CD8-positive, alpha-beta memory T cell (primary cell): ENCODE measurements at places on chromosomes 3 and 15.

- no peaks in the 10 kb centered on the region for H3K27me3 ChIP-seq
- H3K36me3 ChIP-seq = no peaks in the 10 kb centered on the region
- no peaks in the 10 kb centered on the region for H3K4me1 ChIP-seq
- H3K4me3 ChIP-seq = no peak overlapping the region
Measured at GRCh38 chr3:72573051-72573450, 275.2 kb downstream of the SHQ1 start.

- H3K4me1 ChIP-seq = peaks cover 8% of the 10 kb centered on the region
- H3K27me3 ChIP-seq = no peaks in the 10 kb centered on the region
- no peak overlapping the region for H3K4me3 ChIP-seq
- H3K27ac ChIP-seq = no peak overlapping the region
Measured at GRCh38 chr3:157099326-157100095, 60.4 kb downstream of the CCNL1 start.

GRCh38 chr15:31265871-31266711 is 60.5 kb upstream of the KLF13 start:
- peak overlapping the region; percentile 46 for H3K27ac ChIP-seq
- no peaks in the 10 kb centered on the region for H3K27me3 ChIP-seq
- DNase-seq = peak; percentile 87
- no peaks in the 10 kb centered on the region for H3K36me3 ChIP-seq

- H3K4me3 ChIP-seq = no peak overlapping the region
- no peak for DNase-seq
- H3K36me3 ChIP-seq = no peaks in the 10 kb centered on the region
- H3K27me3 ChIP-seq = no peaks in the 10 kb centered on the region
Measured at GRCh38 chr3:9222049-9222448, 27.4 kb downstream of the SRGAP3 start.

DNA sequence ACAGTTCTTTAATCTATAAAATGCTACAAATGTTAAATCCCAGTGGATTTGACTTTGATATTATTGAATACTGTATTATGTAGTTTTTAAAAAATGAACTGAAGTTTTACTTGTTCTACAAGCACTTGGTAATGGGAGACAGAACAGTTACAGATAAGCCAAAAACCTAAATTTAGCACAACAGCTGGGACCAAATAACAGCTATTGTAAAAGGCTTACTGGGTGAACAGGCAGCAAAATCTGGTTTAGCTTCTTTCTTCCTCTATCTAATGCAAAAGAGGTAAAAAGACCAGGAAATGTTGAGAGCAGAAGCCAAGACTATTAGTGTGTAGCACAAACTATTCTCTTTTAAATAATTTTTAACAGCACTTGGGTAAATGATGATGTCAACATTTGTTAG is 1.6 kb upstream of the ATOSA start:
- peaks cover 40% of the 10 kb centered on the region for H3K4me1 ChIP-seq
- H3K36me3 ChIP-seq = no peaks in the 10 kb centered on the region
- no peak for DNase-seq
- H3K27me3 ChIP-seq = no peaks in the 10 kb centered on the region

DNA sequence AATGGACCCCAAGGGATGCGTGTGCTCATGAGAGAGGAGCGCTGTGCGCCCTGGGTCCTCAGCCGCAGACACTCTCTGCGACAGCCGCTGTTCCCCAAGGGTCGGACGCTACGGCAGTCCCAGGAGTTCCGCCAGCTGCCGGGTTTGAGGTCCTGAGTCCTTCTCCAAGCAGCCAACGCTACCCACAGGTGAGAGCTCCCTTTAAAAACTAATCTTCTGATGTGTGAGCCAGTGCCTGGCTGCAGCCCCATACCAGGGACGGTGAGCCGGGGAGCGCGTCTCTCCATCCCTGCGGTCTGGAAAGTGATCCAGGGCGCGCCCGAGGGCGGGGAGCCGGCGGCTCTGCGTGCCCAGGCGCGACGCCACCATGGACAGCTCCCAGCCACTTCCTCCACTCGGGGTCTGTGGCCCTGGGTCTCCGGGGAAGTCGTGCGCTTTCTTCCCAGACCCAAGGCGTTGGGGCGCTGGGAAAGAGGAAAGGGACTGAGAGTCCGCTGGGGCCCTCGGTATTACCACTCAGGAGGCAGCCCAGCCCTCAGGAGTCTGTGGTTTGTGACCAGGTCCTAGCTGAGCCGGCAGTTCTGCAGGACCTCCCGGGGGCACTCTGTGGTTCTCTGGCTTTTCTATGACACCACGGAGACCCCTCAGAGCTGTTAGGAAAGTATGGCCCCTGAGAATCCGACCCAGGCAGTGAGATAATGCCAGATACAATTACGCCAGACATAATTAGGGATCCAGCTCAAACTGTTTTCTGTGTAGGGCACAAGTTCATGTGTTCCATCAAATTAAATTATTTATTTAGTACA is 1.4 kb downstream of the CEMIP start:
- peaks cover 24% of the 10 kb centered on the region for H3K27me3 ChIP-seq
- no peaks in the 10 kb centered on the region for H3K36me3 ChIP-seq
- H3K4me1 ChIP-seq = no peaks in the 10 kb centered on the region
- H3K4me3 ChIP-seq = no peak overlapping the region
- H3K27ac ChIP-seq = no peak overlapping the region

DNA sequence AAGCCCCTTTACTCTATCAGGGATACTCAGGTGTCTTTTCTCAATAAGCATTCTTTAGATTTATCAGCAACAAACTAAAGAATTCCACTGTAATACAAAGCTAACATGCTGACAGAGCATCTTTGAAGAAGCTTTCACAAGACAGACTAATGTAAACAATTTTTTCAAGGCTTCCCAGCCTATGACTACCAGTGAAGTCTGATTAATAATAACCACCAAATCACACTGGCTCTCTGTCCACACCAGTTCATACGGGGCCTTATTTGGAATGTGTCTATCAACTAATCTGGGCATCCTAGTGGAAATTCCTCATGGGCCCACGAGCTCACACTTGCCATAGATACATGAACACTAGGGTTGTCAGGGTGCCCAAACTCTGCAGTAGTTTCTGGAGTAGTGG is 84.5 kb downstream of the EFL1 start:
- no peaks in the 10 kb centered on the region for H3K4me1 ChIP-seq
- no peak overlapping the region for H3K4me3 ChIP-seq
- H3K27me3 ChIP-seq = no peaks in the 10 kb centered on the region
- DNase-seq = no peak
- H3K36me3 ChIP-seq = no peaks in the 10 kb centered on the region

- H3K36me3 ChIP-seq = peaks cover 34% of the 10 kb centered on the region
- H3K4me3 ChIP-seq = no peak overlapping the region
- no peaks in the 10 kb centered on the region for H3K4me1 ChIP-seq
Measured at GRCh38 chr3:171088964-171089754, 62.6 kb upstream of the SLC2A2 start.

- DNase-seq = no peak
- H3K4me1 ChIP-seq = no peaks in the 10 kb centered on the region
- no peaks in the 10 kb centered on the region for H3K27me3 ChIP-seq
- H3K4me3 ChIP-seq = no peak overlapping the region
Measured at GRCh38 chr3:177571271-177571943, 374.1 kb upstream of the TBL1XR1 start.

DNA sequence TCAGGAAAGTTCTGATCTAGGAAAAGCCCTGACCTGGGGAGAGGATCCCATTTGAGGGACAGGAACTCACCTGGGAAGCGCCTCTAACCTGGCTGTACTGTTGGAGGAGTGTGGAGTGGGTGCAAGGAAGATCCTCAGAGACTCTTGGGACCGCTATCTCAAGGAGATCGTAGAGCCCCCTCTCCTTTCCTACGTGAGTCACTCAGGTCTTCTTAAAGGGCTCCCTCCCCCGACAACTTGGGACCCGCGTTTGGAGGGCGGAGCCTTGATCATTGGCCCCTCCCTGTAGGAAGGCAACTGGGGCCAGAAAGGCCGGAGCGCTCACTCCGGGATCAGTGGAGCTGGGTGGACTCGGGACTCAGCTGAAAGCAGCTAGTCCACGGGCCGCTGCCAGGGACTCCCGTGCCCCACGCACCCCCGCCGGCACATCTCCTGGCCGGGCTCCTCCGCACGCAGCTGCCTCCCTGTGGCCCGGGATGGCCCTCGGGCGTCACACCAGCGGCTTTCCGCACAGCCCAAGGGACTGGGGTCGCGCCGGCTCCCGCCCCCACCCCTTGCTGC is 520 bp downstream of the SLC26A6 start:
- peaks cover 18% of the 10 kb centered on the region for H3K4me1 ChIP-seq
- no peak for DNase-seq
- H3K27me3 ChIP-seq = no peaks in the 10 kb centered on the region
- peak overlapping the region; percentile 71 for H3K4me3 ChIP-seq

DNA sequence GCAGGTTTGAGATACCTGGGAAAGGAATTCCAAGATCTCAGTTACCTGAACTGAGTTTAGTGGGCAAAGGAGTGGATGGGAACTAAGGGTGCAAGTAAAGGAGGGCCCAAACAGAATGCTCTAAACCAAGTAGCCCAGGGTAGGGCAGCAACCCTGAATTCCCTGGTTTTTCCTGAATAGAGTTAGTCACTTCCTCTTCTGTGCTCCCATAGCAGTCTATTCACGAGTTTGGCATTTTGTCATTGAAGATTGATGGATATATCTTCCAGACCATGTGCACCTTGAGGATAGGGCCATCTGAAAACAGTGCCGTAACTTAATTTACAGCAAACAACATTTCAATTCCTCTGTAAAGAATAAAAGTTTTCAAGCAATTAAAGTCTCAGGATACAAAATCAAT is 18.5 kb upstream of the PTX3 start:
- H3K27me3 ChIP-seq = no peaks in the 10 kb centered on the region
- no peaks in the 10 kb centered on the region for H3K4me1 ChIP-seq
- no peaks in the 10 kb centered on the region for H3K36me3 ChIP-seq
- no peak overlapping the region for H3K4me3 ChIP-seq

DNA sequence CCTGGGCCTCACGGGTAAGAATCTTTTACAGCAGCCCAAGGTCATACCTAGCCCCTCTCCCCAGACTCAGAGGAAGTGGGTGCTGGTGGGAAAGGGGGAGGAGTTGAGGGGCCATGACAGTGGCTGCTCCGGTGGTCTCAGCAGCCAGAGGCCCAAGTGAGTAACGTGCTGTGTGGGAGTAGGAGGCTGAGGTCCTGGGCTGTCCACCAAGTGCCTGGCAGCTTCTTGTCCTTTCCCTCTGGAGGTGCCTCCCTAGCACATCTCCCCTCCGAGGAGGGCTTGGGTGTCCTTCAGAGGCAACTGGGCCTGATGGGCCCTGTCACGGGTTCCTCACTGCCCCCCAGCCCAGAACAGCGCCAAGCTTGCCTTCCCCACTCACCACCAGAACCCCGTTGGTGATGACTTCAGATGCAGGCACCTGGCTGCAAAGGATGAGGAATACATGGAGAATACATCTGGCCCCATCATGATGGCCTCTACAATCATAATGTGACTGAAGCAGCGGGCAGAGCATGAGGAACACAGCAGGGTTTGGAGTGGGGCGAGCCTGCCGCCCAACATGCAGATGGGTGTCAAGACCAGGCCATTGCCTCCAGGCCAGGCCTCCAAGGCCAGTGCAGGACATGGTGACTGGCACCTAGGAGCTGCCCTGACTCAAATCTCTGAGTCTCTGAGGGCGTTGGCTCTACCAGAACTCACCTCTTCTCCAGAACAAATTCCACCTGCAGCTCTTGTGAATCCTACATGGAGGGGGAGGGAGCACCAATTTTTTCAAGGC is 3.3 kb downstream of the PLA2G4F start:
- H3K27me3 ChIP-seq = no peaks in the 10 kb centered on the region
- H3K4me1 ChIP-seq = no peaks in the 10 kb centered on the region
- no peak for DNase-seq
- H3K27ac ChIP-seq = no peak overlapping the region

GRCh38 chr3:148280623-148281242 is 417.0 kb upstream of the AGTR1 start:
- no peak overlapping the region for H3K4me3 ChIP-seq
- no peak overlapping the region for H3K27ac ChIP-seq
- no peaks in the 10 kb centered on the region for H3K4me1 ChIP-seq
- H3K27me3 ChIP-seq = no peaks in the 10 kb centered on the region

- no peak overlapping the region for H3K4me3 ChIP-seq
- H3K4me1 ChIP-seq = peaks cover 6% of the 10 kb centered on the region
- peaks cover 39% of the 10 kb centered on the region for H3K36me3 ChIP-seq
- DNase-seq = no peak
Measured at GRCh38 chr15:67172172-67172571, 82.3 kb downstream of the AAGAB start.

DNA sequence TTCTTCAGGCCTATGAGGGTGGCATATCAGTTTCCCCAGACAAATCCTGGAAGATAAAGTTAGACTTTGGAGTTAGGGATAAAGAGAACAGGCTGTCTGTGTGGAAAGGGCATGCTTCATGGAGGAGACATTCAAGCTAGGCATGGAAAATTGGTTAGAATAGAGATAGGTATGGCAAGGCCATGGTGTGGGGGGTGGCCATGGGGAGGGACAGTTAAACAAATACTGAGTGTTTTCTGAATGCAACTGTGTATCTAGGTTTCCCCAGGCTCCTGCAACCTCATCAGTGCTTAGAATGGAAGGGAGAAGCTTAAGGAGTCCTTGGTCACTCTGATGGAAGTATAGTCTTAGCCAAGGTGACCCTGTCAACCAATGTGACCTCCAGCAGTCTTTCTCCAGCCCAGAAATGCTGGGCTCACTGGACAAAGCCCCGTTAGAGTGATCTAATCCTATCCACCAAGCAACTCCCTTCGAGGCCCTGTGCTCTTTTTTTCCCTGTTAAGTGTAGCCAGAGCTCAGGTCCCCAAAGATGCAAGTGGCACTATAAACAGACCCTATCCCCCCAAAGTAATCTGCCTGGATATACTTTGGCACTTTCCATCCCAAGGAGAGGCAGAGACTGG is 5.5 kb upstream of the PKM start:
- no peak overlapping the region for H3K4me3 ChIP-seq
- H3K4me1 ChIP-seq = peaks cover 21% of the 10 kb centered on the region
- DNase-seq = no peak
- H3K27me3 ChIP-seq = no peaks in the 10 kb centered on the region
- no peaks in the 10 kb centered on the region for H3K36me3 ChIP-seq
- peak overlapping the region; percentile 64 for H3K27ac ChIP-seq

DNA sequence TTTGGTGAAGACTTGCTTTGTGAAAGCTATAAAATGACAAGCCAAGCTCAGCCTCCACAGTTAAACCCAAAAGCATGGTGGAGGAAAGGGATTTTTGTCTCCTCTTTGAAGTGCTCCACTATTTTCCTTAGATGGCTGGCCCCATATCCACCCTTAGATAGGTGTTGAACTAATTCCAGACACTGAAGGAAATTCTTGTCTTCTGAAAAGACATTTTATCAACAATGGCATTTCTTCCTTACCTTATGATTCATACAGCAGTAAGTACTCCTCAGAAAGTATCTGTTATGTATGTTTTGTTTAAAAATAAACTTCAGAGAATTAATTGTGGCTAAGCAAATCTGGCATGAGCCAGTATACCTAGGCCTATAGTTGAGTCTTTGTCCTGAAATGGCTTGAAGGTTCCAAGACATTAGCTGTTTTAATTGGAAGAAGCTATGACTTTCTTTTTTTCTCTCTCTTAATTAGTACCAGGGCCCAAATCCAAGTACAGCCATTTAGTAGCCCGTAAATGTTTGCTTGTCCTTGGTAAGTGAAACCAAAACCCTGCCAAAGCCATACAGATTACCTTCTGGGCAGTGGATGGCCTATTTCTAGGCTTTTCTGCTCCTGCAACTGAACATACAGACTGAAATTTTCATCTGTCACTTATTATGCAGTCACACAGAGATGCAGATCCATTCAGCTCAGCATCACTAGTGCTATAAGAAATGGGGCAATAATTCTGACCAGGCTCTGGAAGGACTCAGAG is 5.1 kb upstream of the BFSP2 start:
- H3K27me3 ChIP-seq = no peaks in the 10 kb centered on the region
- DNase-seq = no peak
- no peak overlapping the region for H3K4me3 ChIP-seq
- no peak overlapping the region for H3K27ac ChIP-seq
